ENCODE measurements at places on chromosomes 2 and 18.

DNA sequence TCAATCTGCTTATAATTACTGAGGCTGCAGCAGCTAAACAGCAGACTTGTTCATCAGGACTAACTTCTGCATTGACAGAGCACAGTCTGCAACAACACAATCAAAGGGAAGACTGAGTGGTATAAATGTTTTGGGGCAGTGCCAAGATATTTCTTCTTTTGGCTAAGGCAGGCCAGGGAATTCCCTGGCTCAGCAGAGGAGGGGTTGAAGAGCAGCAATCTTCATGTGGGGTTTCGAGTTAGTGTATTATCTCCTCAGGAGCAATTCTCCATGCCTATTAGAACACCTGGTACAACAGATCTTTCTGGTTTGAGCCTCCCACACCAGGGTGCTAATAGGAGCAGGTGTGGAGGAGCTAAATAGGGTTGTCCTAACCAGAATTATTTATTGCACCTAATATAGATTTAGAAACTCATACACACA is 103.0 kb upstream of the STK17B start:
- H3K27me3 ChIP-seq, result no peaks in the 10 kb centered on the region
- peaks cover 28% of the 10 kb centered on the region for H3K4me1 ChIP-seq
- H3K27ac ChIP-seq, result no peak overlapping the region
- no peak for DNase-seq
- H3K4me3 ChIP-seq, result no peak overlapping the region

- no peaks in the 10 kb centered on the region for H3K27me3 ChIP-seq
- H3K27ac ChIP-seq, result no peak overlapping the region
- H3K4me1 ChIP-seq, result no peaks in the 10 kb centered on the region
- DNase-seq, result no peak
Measured at GRCh38 chr2:158979772-158980171, 11.3 kb downstream of the TANC1 start.

- H3K4me3 ChIP-seq, result no peak overlapping the region
- peaks cover 27% of the 10 kb centered on the region for H3K4me1 ChIP-seq
- H3K36me3 ChIP-seq, result no peaks in the 10 kb centered on the region
Measured at GRCh38 chr2:170815311-170815710, 1.4 kb upstream of the GAD1 start.

DNA sequence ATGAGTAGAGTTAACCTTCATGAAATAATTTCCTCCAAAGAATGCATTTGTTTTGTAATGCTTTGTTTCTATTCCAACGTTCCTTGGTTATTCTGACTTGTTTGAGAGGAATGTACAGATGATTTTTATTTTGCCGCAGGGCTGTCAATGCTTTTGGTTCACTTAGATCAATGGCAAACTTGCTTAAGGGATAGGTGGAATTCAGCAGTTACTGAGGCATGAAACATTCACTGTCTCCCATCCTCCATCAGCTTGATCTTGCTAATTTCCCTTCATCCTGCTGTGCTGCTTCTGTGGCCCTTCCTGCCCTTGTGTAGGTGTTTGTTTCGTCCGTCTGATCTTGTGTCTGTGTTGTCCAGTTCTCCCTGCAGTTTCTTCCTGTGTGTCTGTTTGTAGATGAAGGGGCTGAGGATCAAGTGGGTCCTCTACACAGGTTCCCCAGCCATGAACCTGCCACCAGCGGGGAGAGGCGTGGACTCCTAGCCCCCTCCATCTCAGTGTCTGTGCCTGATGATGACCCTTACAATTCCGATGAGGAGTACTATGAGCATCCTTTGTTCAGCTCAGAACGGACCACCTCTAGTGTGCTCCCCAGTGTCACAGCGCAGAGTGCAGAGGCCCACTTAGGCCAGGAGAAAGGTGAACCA is 84.2 kb upstream of the UNC80 start:
- peak; percentile 14 for DNase-seq
- H3K4me1 ChIP-seq, result no peaks in the 10 kb centered on the region
- no peaks in the 10 kb centered on the region for H3K27me3 ChIP-seq
- H3K27ac ChIP-seq, result no peak overlapping the region

DNA sequence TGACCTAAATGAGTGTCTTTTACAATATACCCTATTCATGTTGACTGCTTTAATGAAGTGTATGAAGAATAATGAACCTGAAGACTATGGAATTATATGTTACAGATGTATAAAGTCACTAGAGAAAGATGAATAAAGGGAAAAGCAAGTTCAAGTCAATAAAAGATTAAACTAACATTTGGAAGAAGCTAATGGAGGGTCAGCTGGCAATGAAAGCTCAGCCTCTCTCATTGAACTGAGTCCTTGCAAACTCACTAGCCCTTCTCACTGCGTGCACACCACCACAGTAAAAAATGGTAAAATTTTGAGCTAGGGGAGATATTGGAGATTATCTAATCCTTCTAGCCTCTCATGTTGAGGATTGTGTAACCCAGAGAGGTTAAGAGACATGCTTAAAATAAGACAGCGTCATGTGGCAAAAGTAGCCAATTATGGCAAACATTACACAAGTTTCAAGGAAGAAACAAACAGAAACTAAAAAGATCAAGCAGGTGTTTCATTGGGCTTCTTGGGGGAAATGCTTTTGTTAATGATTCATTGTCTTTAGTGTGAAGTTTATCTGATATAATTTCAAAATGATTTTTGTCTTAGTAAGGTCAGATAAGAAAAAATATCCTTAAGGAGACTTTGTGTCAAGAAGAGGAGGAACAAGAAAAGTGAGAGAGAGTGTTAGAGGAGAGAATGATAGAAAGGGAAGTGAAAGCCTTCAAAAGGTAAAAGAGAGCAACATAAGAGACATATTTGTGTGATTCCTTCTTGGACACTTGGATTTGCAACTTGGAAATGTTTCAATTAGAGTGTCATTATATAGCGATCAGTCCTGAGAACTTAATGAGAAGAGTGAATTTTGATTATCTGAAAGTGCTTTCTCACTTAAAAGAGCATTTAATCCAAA is 893.7 kb upstream of the FAM98A start:
- no peak overlapping the region for H3K4me3 ChIP-seq
- no peaks in the 10 kb centered on the region for H3K4me1 ChIP-seq
- no peaks in the 10 kb centered on the region for H3K36me3 ChIP-seq
- no peaks in the 10 kb centered on the region for H3K27me3 ChIP-seq

DNA sequence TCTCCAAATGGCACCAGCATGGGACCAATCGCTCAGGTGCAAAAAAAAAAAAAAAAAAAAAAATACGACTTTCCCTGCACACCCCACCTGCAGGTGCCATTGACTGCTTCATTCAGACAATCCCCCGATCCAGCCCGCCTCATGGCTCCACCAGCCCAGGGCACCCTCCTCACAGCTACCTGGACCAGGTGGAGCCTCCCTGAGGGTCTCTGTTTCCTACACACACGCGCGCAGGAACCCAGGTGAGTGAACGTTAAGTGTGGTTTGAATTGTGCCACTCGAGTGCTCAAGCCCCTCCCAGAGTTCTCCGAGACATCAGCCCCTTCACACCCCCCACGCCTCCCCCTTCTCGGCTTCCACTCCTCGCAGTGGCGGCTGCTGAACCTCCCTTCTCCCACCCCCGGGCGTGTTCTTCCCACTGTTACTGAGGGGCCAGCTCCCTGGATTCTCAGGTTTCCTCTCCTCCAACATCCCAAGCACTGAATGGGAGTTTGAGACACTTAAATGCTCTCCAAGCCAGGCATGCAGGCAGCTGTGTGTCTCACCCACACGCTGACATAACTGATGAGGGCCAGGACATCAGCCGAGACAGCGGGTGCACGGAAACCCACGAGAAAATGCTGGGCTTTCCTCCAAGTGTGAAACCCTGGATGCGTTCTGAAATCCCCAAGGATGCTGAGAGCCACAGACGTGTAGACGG is 88.8 kb upstream of the SNTG2 start:
- DNase-seq, result no peak
- H3K4me1 ChIP-seq, result no peaks in the 10 kb centered on the region
- H3K4me3 ChIP-seq, result no peak overlapping the region
- H3K27me3 ChIP-seq, result no peaks in the 10 kb centered on the region
- H3K36me3 ChIP-seq, result no peaks in the 10 kb centered on the region

GRCh38 chr2:88100489-88100858 is 27.4 kb downstream of the FABP1 start:
- H3K36me3 ChIP-seq, result no peaks in the 10 kb centered on the region
- no peak overlapping the region for H3K4me3 ChIP-seq
- H3K4me1 ChIP-seq, result no peaks in the 10 kb centered on the region
- no peak for DNase-seq
- H3K27ac ChIP-seq, result no peak overlapping the region

DNA sequence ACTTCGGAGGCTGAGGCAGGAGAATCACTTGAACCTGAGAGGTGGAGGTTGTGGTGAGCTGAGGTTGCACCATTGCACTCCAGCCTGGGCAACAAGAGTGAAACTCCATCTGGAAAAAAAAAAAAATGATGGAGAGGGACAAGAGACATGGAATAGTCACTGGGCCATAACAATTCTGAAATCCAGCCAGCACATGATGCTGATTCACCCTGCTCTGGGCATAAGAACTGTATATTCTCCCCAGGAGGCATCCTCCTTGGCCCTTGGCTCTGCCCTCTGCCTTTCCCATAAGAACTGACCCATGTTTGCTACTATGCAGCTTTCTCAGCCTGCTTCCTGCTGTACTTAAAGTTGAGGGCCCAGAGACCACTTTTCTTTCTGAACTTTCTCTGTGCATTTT is 297.7 kb downstream of the GBX2 start:
- H3K4me3 ChIP-seq, result no peak overlapping the region
- DNase-seq, result no peak
- H3K27me3 ChIP-seq, result no peaks in the 10 kb centered on the region
- H3K27ac ChIP-seq, result no peak overlapping the region
- H3K4me1 ChIP-seq, result no peaks in the 10 kb centered on the region
- H3K36me3 ChIP-seq, result no peaks in the 10 kb centered on the region

DNA sequence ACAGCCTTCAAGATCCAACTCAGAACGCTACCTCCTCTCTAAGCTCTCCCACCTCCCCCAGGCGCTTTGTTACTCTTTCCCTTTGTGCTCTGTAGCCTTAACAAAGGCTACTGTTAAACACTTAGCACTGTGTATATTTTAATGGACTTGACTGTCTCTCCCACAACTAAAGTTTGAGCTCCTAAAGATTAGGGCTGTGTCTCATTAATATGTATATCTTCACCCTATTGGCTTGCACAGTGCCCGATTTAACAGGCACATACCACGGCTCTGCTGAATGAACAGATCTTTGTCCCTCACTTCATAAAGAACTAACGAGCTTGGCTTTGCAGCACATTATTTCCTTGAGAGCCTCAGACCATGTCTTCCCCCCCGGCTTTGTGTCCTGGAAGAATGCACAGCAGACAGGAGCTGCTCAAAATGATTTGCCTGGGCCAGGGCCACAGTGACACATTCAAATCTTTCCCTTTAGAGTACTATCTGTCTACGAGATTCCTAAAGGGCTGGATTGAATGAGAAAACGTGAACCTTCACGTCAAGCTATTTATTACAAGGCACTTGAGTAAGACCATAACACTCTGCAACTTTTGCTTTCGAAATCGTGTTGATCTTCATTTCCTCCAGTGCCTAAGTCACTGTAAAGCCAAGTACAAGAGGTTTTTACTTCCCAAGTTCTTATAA is 22.1 kb downstream of the ABHD3 start:
- no peaks in the 10 kb centered on the region for H3K4me1 ChIP-seq
- no peaks in the 10 kb centered on the region for H3K27me3 ChIP-seq
- H3K36me3 ChIP-seq, result no peaks in the 10 kb centered on the region
- H3K27ac ChIP-seq, result peak overlapping the region; percentile 29

DNA sequence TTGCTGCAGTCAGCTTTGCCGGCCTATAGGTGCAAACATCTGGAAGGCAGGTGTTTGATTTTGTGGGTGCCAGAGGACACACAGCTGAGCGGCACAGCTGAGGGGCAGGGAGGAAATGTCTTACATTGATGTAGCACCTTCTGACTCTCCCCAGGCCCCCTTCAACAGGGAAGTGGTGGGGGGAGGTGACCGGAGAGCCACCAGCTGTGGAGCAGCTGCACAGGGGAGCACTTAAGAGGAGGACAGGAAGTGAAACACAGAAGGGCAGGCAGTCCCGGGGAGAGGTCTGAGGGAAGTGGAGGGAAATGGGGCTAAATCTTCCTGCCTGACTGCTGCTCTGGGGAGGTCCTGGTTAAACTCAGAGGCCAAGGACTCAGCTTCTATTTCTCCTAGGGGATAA is 409.1 kb downstream of the TNS1 start:
- H3K4me3 ChIP-seq, result no peak overlapping the region
- no peaks in the 10 kb centered on the region for H3K36me3 ChIP-seq
- H3K27ac ChIP-seq, result no peak overlapping the region

DNA sequence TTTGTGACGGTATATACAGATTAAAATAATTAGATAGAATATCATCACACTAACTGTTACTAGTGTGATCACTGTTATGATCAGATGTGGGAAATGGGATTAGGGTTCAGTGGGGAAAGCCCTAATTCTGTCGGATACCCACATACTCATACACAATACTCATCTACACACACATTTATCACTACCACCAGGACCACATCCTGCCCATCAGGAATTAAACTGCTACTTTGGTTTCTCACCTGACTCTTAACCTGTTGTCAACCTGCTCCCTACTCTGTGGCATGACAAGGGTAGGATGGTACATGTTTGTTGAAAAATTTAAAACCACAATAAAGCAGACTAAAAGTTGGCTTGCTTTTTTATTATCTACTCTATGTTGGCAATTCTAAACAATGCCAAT is 24.8 kb upstream of the CYP26B1 start:
- H3K27ac ChIP-seq, result no peak overlapping the region
- peaks cover 4% of the 10 kb centered on the region for H3K4me1 ChIP-seq
- no peaks in the 10 kb centered on the region for H3K36me3 ChIP-seq
- H3K4me3 ChIP-seq, result no peak overlapping the region
- DNase-seq, result no peak

DNA sequence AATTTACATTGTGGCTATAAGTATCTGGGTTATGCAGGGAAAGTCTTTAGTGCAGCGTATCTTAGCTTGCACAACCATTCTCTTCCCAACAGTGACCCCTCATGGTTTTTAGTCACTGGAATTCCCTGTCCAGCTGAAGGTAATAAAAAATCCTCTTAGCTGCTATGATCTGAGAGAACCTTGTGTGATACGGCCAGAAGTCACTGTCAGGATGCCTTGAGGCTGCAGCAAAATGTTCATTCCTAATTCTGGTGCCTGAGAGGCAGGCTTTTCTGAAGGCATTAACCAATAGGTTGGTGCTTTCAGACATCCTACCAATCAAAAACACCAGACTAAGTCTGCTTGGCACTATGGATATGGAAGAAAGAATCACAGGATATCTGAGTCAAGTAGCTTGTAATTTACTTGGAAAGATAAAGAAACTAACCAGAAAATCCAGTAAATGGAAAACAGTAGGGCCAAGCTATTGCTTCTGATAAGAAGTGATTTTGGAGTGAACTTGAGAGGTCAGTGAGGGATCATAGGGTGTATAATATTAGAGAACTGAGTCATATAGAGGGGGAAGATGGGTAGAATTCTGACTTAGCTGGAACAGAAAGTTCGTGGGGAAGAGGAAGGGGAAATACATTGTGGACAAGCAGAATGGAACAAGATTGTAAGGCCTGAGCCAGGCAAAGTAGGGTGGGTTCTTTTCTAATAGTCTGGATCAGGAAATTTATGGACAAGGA is 89.0 kb upstream of the SLC14A2 start:
- no peaks in the 10 kb centered on the region for H3K36me3 ChIP-seq
- DNase-seq, result peak; percentile 71
- no peak overlapping the region for H3K27ac ChIP-seq
- peaks cover 9% of the 10 kb centered on the region for H3K4me1 ChIP-seq
- H3K4me3 ChIP-seq, result no peak overlapping the region
- no peaks in the 10 kb centered on the region for H3K27me3 ChIP-seq
